ENCODE measurements at places on chromosomes 11 and 22.

GRCh38 chr11:17164361-17165246, 43.2 kb downstream of the PIK3C2A start:
- no peak for DNase-seq

GRCh38 chr11:118908901-118909618, 16.7 kb downstream of the BCL9L start:
- peak; percentile 24 for DNase-seq

GRCh38 chr22:49468487-49469198, 359.0 kb downstream of the BRD1 start:
- no peak for DNase-seq

DNA sequence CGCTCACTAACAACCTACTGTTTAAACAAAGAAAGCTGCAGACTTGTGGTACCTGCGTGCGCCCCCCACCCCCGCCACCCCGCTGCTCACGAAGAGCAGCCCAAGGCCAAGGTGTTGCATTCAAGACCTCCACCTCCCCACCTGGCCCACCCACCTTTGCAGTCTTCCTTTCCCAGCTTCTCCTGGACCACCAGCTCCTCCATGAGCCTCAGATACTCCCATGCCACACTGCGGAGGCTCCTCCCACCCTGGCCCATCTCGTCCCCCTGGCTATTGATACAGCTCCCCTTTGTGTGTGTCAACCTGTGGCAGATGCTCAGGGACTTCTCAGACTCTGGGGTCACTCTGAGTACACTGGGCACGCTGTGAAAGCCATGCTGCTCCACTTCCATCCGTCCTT, 3.9 kb downstream of the CDPF1 start:
- DNase-seq: no peak

- DNase-seq: no peak
These were observed 13.0 kb downstream of the SPATA19 start for GRCh38 chr11:133832096-133832990.

DNA sequence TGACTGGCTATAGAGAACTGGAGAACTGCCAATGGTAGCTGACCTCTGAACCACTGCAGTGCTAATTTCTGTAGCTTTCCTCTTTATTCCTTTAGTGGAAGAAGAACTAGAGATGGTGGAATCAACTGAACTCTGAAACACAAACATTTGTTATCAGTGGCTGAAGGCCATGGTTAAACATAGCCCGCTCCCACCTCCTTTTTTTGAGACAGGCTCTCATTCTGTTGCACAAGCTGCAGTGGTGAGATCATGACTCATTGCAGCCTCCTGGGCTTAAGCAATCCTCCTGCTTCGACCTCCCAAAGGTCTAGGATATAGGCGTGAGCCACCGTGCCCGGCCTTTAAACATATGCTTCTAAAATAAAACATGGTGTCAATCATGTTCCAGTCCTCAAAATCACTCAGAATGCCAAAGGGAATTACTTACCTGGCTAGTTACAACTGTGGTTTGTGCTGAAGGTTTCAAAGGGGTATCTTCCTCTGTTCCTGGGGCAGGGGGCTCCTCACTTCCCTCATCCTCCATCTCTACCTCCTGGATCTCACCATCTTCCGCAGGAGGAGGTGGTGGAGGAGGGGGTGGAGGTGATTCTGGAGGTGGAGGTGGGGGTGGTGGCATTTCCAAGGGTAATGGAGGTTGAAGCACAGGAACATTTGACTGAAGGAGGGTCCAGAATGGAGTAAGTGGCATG, 9.0 kb upstream of the AGBL2 start:
- DNase-seq: no peak

DNA sequence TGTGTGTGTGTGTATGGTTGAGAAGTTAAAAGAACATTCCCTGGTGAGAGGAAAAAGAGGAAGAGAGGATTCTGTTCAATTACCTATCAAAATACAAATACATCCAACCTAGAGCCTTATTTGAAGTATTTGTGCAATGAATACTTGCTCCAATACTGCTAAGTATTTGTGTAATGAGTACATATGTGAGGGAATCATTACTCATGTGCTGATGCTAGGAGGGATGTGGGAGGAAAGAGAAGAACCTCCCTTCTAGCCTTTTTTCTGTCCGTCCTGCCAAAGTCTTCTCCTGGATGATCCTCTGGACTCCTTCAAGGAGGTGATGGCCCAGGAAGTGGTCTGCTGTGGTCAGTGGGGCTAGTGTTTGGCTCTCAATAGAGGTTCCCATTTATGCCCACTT, 36.0 kb upstream of the ACCSL start:
- no peak for DNase-seq

GRCh38 chr11:110710628-110711381, 1.4 kb downstream of the ARHGAP20 start:
- peak; percentile 13 for DNase-seq

GRCh38 chr11:110862407-110862806, 150.2 kb upstream of the ARHGAP20 start:
- DNase-seq: no peak

GRCh38 chr11:45391168-45391850, 105.2 kb upstream of the SYT13 start:
- DNase-seq: no peak

- no peak for DNase-seq
These were observed 39.0 kb downstream of the FAM83F start for GRCh38 chr22:40033586-40034380.

DNA sequence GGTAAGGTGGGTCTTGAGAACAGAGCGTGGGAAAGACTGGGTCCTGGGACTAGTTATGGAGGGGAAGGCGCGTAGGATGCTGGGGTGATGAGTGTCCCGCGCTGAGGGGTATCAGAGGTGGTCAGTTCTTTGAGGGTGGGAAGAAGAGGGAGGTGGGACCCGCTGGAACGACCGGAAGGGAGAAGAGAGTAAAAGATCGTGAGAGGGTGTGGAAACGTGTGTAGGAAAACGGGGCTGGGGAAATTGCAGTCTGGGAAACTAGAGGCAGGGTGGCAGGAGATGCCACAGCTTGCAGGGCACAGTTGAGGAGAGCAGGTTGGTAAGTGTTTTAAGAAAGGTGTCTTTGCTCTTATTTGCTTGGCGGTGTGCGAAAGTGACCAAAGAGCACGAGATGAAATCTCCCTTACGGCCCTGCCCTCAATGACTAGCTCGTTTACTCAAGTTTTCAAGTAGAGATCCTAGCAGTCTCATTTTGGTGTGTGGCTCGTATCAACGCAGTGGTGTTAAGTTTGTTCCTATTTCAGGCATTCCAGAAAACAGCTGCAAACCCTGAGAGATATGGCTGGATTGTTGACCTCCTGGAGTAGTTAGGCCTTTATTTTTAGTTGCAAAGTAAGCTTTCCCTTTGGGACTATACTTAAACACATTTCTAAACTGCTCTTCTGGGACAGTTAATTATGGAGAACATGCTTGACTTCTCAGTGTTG, 615 bp downstream of the STT3A start:
- no peak for DNase-seq

GRCh38 chr11:30543066-30543465, 43.1 kb downstream of the MPPED2 start:
- no peak for DNase-seq

Data from amygdala (tissue), 56 donors.